ENCODE measurements at places on chromosomes 7 and 10.
A peak's percentile ranks its signal among the peaks of the same experiment; 100 is the strongest.

DNA sequence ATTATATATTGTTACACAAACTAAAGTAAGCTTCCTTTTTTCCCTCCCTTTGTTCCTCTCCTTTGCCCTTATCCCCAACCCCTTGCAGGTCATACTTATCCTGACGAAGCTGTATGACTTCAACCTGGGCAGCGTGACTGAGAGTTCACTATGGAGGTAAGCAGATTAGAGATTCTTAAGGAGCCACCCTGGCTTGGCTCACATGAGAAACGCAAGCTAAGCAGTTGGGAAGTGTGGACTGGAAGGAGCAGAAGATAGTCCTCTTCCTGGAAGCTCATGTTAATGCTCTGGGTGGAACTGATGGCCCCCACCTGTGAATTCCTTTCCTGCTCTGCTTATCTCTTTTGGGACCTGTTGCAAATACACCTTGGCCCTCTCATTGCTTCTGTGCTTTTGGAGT lies 201.6 kb downstream of the SORCS3 start:
- DNase-seq: no peak
- no peak overlapping the region for H3K4me3 ChIP-seq
- H3K27me3 ChIP-seq: peaks cover 59% of the 10 kb centered on the region
- no peaks in the 10 kb centered on the region for H3K36me3 ChIP-seq

DNA sequence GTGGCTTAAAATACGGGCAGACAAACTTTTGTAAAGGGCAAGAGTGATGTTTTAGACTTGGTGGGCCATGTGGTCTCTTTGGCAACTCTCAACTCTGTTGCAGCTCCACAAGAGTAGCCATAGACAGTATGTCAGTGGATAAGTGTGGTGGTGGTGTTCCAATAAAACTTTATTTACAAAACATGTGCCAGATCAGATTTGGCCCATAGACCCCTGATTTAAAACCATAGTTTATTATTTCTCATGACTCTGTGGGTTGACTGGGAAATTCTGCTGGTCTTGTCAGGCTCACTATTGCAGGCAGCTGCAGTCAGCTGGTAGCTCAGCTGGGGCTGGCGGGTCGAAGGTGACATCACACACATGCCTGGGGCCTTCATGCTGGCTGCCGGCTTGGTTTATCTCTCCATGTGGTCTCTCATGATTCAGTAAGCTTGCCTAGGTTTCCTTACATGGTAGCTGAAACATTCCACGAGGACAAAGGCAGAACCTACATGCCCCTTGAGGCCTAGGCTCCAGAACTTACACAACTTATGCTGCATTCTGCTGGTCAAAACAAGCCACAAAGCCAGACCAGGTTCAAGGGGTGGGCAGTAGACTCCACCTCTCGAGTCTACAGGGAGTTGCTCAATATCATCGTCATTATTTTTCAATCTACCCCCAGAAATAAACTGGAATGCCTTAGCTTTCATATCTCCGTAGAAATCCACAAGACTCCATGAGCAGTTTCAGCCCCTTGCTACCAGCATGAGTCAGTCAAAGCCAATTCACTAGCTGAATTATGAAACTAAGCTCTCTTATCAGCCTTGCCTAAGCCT lies 245.7 kb downstream of the WDR11 start:
- H3K4me3 ChIP-seq: no peak overlapping the region
- H3K27me3 ChIP-seq: no peaks in the 10 kb centered on the region
- no peaks in the 10 kb centered on the region for H3K36me3 ChIP-seq
- H3K27ac ChIP-seq: no peak overlapping the region
- no peak for DNase-seq
- H3K4me1 ChIP-seq: peaks cover 10% of the 10 kb centered on the region

DNA sequence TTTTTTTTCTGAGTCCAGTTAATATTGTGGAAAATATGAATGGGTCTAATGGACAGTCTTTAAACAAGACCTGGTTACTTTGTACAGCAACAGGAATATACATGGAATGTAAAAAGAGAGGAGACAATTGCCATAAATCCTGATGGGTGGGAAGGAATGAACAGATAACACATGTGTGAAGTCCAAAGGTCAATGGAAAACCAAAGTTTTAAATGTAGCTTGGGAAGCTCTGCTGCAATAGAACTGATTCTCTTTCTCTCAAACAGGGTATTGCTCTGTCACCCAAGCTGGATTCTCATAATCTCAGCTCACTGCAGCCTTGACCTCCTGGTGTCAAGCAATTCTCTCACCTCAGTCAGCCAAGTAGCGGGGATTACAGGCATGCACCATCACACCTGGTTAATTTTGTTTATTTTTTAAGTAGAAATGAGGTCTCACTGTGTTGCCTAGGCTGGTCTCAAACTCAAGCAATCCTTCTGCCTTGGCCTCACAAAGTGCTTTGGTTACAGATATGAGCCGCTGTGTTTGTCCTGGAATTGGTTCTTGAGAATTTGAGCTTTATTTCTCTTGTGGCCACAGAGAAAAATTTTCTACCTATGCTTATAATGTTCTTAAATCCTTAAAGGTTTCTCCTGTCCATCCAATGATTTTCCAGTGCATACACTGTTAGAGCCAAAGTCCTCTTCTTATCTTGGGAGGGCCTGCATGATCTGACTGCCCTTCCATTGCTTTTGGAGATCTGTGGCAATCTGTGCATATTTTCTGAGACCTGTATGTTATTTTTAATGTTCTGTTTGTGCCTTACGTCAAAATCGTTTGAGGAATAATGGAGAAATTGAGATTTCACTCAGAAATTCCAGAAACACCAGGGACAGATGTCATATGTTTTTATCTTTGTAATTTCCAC lies 30.7 kb upstream of the ZNF92 start:
- H3K36me3 ChIP-seq: no peaks in the 10 kb centered on the region
- no peak overlapping the region for H3K27ac ChIP-seq
- H3K4me1 ChIP-seq: no peaks in the 10 kb centered on the region
- no peaks in the 10 kb centered on the region for H3K27me3 ChIP-seq

DNA sequence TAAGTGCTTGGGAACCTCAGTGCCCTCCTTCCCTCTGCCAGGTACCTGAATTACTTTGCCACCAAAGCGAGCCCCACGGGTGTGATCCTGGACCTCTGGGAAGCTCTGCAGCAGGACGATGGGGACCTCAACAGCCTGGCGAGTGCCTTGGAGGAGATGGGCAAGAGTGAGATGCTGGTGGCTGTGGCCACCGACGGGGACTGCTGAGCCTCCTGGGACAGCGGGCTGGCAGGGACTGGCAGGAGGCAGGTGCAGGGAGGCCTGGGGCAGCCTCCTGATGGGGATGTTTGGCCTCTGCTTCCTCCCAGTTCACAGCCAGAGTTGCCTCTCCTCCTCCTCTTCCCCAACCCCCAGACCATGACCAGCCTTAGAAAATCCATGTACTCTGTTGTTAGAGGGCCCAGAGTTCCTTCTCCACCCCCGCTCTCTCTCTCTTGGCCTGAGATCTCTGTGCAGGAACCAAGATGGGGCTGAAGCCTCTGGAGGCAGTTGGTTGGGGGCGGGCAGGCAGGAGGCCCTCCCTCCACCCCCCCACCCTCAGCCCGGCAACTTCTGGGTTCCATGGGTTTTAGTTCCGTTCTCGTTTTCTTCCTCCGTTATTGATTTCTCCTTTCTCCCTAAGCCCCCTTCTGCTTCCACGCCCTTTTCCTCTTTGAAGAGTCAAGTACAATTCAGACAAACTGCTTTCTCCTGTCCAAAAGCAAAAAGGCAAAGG lies 19.8 kb upstream of the SLC29A3 start:
- no peak overlapping the region for H3K27ac ChIP-seq
- H3K4me3 ChIP-seq: no peak overlapping the region
- no peaks in the 10 kb centered on the region for H3K4me1 ChIP-seq
- peaks cover 6% of the 10 kb centered on the region for H3K36me3 ChIP-seq

GRCh38 chr10:79046326-79046725 lies 22.4 kb upstream of the ZMIZ1 start:
- no peak overlapping the region for H3K27ac ChIP-seq
- H3K36me3 ChIP-seq: no peaks in the 10 kb centered on the region
- H3K4me1 ChIP-seq: peaks cover 18% of the 10 kb centered on the region
- no peak for DNase-seq
- peaks cover 18% of the 10 kb centered on the region for H3K27me3 ChIP-seq

DNA sequence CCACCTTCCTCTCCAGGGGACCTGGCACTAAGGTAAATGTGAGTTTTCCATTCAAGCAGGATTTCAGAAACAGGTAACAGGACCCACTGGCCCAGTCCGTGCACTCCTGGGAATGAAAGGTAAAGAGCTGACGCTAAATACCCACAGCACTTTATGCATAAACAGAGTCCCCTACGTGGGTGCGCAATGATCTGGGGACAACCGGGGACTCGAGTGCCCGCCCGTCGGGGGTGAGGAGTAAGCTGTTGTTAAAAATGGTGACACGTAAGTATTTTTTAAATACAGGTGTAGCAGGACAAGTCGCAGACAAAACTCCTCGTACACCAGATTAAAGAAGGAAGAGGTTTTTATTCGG lies 47.2 kb upstream of the PPP2R2D start:
- H3K27ac ChIP-seq: no peak overlapping the region
- H3K4me3 ChIP-seq: no peak overlapping the region
- no peaks in the 10 kb centered on the region for H3K27me3 ChIP-seq
- DNase-seq: no peak
- H3K4me1 ChIP-seq: no peaks in the 10 kb centered on the region
- no peaks in the 10 kb centered on the region for H3K36me3 ChIP-seq

DNA sequence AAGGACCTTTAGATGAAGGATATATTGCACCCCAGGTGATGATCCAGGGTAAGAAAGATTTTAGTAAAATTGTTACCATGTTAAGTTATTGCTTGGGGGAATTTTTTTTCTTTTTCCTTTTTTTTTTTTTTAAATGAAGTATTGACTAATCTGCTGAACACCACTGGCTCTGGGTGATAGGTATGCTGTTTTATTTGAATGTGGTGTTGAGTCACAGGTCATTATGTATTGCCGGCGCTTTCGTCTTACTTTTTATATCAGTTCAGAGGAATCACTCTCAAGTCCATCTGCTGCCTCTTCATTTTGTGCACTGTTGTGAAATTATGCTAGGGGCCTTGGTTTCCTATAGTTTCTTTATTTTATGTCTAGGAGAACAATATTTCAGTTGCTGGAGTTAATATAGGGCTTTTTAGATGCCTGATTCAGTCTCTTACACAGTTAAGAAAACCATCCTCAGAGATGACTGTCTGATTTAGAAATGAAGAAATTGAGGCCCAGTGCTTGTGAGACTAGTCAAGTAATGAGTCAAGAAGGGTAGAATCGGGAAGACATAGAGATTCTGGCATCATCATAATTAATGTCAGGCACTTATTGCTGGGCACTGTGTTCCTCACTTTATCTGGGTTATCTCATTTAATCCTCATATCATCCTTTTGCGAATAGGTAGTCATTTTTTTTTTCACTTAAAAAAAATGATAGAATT lies 38.7 kb downstream of the NRF1 start:
- no peaks in the 10 kb centered on the region for H3K36me3 ChIP-seq
- H3K4me3 ChIP-seq: no peak overlapping the region
- H3K27me3 ChIP-seq: no peaks in the 10 kb centered on the region
- H3K4me1 ChIP-seq: peaks cover 18% of the 10 kb centered on the region

DNA sequence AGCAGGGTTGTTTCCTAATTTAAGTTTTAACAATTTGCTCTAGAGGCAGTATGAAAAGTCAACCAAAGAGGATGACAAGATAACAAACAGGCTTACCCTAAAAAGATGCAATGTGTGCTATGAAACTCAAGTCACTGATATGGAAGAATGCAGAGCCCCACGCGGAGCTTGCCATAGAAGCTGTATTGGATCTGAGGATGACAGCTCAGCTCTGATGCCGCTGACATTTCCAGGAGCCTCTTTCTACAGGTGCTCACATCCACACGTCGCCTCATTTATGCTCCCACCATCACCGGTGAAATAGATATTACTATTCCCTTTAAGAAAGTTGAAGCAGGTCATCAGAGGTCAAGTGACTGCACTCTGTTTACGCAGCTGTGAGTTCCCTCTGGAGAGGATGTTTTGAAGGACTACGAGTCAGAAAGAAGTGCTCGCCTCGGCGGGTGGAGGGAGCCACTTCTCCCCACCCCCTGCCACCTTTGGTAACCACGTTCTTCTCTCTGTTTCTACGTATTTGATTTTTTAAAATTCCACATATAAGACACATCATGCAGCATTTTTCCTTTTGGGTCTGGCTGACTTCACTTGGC lies 275.4 kb downstream of the GLRX3 start:
- no peak overlapping the region for H3K4me3 ChIP-seq
- no peak overlapping the region for H3K27ac ChIP-seq
- H3K27me3 ChIP-seq: no peaks in the 10 kb centered on the region
- H3K36me3 ChIP-seq: no peaks in the 10 kb centered on the region

GRCh38 chr10:28381466-28381865 lies 78.6 kb upstream of the MPP7 start:
- no peaks in the 10 kb centered on the region for H3K36me3 ChIP-seq
- H3K27ac ChIP-seq: peak overlapping the region; percentile 49
- DNase-seq: no peak
- no peaks in the 10 kb centered on the region for H3K27me3 ChIP-seq
- H3K4me1 ChIP-seq: peaks cover 28% of the 10 kb centered on the region
- no peak overlapping the region for H3K4me3 ChIP-seq

DNA sequence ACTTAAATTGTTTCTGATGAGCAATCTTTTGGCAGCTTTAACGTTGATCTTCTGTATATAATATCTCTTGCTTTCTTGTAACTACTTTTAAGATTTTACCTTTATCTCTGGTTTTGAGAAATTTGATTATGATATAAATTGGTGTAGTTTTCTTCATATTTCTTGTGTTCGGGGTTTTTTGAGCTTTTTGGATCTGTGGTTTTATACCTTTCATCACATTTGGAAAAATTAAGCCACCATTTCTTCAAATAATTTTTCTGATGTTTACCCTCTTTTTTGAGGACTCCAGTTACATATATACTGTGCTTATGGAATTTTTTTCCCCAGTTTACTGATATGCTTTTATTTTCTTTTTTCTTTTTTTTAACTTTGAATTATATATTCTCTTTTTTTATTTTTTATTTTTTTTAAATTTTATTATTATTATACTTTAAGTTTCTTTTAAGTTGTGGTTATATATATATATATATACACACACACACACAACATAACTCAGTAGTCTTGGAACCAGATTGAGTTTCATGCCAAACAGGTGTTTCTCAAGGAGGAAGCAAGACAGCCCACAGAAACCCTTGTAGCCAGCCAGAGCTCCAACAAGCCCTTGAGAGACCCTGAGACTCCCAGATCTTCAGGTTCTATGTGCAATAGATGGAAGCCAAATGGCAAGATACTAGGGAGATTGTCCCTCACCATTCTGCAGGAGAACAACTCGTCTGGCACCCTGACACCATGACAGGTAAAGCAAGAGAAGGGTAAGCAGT lies 27.5 kb upstream of the NME8 start:
- H3K4me1 ChIP-seq: no peaks in the 10 kb centered on the region
- H3K27me3 ChIP-seq: 0 out of 2 replicates have a peak, but pooled peaks cover 7% of the 10 kb centered on the region
- H3K4me3 ChIP-seq: no peak overlapping the region

DNA sequence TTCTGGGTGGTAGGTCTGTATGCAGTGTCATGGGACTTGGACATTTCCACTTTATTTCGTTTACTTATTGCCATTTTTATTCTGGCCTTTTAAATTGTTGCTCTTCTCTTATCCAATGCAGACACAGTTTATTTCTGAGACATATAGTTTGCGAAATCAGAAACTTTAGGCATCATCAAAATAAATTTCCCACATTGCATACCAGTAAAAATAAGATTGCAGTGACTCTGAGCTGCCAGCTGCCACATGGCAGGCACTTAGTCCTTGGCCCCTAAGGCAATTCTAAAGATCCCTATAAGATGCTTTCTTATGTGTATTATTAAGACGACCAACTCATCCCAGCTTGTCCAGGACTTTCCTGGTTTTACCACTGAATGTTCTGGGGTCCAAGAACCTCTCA lies 81.8 kb upstream of the ANKRD1 start:
- no peaks in the 10 kb centered on the region for H3K36me3 ChIP-seq
- H3K27ac ChIP-seq: no peak overlapping the region
- H3K4me1 ChIP-seq: no peaks in the 10 kb centered on the region
- H3K4me3 ChIP-seq: no peak overlapping the region
- no peaks in the 10 kb centered on the region for H3K27me3 ChIP-seq
- DNase-seq: no peak
